GOT3 (cell line): ENCODE measurements at places on chromosomes 3 and 15.

DNA sequence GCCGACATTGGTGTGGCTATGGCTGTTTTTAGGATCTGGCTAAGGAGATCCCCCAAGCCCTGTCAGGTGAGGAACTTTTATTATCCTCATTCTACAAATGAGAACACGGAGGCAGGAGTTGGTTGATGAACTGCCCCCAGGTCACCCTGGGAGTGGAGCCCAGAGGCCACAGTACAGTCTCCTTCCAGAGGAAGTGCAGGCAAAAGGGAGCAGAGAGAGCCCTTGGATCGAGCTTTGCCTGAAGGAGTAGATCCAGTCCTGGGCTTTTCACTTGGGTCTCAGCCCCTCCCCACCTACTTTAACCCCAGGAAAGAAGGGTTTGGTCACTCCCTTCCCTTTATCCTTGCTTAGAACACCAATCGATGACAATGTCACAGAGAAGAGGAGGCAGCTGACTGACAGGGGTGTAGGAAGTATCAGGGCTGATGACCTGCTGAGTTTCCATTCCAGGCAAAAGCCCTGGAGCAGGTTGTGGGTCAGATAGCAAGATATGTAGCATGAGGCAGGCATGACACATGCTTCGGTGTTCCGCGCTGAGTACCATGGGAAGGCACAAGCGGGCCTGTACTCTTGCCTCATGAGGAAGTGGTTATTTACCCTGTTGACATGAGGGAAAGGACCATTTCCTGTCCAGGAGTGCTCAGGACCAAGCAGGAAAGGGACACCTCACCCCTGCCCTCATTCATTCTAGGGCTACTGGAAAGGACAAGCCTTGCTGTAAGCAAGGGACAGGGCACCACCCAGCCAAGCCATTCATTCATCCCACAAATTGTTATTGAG, 5.8 kb upstream of the PLA2G4D start:
- DNase-seq = no peak

DNA sequence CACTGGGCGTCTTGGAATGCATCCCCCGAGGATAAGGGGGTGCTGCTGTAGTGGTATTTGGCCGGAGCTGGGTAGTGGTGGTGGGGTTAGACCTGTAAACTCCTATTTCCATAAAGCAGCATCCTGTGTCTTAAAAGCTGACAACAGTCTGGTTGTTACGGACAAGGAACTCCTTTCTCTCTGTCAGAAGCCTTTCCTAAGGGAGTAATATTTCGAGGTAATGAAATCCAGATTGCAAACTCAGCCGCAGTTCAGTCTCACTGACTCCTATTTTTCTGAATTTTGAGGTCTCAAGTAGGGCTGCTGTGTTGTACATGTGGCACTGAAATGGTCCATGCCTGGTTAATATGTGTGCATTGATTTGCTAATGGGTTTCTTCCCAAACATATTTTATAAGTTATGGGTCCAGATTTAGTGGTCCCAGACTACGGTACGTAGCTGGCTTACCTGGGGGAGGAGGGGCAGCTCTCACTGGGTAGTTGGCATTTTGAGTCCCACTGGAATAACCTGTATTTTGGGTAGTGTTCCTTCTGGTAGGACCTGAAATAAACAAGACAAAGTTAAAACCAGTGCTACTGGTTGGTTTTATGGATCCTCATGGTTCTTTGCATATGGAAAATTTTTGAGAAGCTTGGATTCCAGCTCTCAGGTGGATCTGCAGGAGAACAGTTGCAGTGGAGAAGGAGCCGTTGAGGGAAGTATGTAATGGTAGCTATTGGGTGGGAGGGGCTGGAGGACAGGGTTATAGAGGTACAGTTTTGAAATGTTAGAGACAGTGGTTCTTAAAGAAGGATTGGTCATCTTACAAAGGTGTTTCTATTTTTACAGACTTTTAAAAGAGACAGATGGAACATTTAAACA, 48.6 kb upstream of the LDHAL6B start:
- no peak for DNase-seq

DNA sequence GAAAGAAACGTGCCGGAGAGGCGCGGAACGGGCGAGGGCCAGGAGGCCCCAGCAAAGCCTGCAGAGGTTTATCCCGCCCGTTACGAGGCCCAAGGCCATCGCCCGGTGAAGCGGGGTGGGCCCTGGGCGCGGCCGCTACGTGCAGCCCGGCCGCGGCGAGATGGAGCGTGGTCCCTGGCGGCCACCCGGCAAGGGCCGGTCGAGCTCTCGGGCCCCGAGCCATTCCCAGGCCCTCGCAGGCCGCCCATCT, 1.1 kb downstream of the PKM start:
- no peak for DNase-seq

DNA sequence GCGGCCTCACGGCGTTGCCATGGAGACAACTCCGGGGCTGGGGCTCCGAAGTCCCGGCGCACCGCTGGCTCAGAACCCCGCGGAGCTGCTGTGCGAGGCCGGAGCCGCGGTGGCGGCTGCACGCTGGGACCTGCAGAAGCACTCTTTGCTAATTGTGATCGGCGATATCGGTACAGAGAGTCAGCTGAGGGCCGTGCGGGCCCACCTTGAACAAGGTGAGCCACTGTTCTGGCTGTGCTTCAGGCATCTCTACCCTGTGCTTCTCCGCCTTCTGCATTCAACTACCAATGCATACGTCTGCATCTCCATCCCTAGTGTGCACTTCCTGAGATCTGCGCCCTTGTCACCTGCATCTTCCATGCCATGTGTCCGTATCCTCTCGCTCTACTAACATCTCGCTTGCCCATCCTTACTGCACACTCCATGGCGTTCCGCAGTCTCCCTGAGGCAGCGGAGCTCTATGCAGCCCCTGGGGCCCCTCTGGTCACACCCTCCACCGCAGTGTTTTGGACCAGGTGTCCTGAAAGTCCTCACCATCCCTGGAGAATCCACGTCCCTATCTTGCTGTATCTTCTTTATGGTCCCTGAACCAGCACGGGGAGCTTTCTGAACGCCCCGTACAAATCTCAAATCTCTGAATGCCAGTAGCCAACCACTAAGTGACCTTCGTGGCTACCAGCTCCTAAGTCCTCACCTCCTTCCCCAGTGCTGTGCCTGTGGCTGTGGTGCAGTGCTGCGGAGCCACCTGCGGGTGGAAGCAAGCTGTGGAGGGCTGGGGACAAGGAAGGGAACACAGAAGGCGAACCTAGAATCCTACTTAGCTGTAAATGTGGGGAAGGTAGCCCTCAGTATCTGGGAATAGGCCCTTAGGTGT, 6.2 kb upstream of the MAP1A start:
- no peak for DNase-seq

DNA sequence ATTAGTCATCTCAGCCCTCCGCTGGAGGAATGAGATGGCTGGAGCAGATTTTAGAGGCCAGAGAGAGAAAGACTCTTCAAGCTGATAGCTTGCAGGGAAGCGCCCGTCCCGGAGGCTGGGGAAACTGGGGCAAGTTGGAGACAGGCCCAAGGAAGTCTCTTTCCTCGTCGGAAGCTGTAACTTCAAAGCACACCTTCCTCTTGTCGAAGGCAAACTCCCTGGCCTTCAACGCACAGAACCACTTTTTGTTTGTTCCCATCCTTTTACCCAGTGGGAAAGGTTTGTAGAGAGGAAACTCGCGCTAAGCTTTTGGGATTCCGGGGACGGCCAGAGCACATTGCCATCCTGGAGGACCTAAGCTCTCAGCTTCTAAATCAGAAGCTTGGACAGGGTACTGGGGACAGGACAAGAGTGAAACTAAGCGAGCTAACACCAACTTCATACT, 900 bp upstream of the EOMES start:
- DNase-seq = no peak

- no peak for DNase-seq
Measured at GRCh38 chr3:170766823-170767575, 103.0 kb downstream of the RPL22L1 start.

DNA sequence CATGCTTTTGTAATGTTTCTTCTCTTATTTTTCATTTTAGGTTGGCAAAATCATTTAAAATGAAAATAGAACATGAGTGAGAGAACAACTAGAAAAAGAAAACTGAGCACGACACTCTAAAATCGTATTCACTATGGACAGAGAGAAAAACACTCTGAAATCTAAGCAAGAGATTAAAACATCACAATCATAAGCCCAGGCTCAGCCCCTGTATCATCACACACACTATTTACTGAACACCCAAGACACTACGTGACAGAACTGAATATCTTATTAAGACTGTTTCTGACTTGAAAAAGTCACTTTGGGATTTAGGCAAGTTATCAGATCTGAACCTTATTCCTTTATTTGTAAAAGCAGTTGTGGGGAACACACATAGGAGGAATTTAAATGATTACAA, 82.6 kb upstream of the PLXND1 start:
- DNase-seq = no peak

DNA sequence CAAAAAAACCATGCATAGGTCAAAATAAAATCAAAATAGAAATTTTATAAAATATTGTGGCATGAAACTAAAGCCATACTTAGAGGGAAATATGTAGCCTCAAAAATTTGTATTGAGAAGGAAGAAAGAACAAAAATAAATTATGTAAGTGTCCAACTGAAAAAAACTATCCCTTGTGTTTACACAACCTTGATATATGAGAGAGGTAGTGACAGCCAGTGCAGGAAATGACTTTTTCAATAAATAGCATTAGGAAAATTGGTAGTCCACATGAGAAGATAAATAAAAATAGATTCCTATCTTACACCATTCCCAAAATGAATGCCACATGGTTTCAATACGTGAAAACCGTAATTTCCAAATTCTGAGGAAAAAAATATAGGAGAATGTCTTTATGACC, 13.2 kb upstream of the PRSS50 start:
- DNase-seq = no peak

- no peak for DNase-seq
Measured at GRCh38 chr15:56471440-56472069, 6.6 kb upstream of the MNS1 start.

GRCh38 chr3:55341502-55342031, 145.5 kb downstream of the WNT5A start:
- DNase-seq = no peak

- DNase-seq = no peak
Measured at GRCh38 chr3:12234192-12234591, 54.7 kb upstream of the PPARG start.
